ENCODE measurements at places on chromosomes 7 and 10. TPM values are rescaled to one million over a fixed set of nuclear protein-coding genes. Genes with fewer than 3 reads are reported as not detected.

Gene PILRA
- 14.3 TPM for total RNA-seq

Gene FKBP6
- not detected for total RNA-seq

Gene AGBL3
- total RNA-seq, result 6.5 TPM

Gene SNX10
- total RNA-seq, result 34.3 TPM

Gene SAP25
- 174 TPM for total RNA-seq

Gene RBM20
- 0.16 TPM for total RNA-seq

Gene LRRC17
- not detected for total RNA-seq

Gene LFNG
- total RNA-seq, result 153 TPM

Gene GTF2IRD2
- total RNA-seq, result 40.0 TPM

Gene IGFBP1
- total RNA-seq, result not detected

Gene CISD1
- total RNA-seq, result 9.2 TPM

Gene EVX1
- not detected for total RNA-seq

Gene PPP1R9A
- total RNA-seq, result not detected

Gene LIPJ
- not detected for total RNA-seq

Gene TYW1B
- 6.3 TPM for total RNA-seq

Gene GCK
- total RNA-seq, result 0.23 TPM

Gene LIPN
- total RNA-seq, result 5.1 TPM
